Activated T-cell treated with anti-CD3 and anti-CD28 coated beads, Interleukin-2, amount 50 U/mL, for 4 hours (primary cell): ENCODE measurements at places on chromosomes 11 and 22. TPM values are rescaled to one million over a fixed set of nuclear protein-coding genes. Genes with fewer than 3 reads are reported as not detected.

Gene KDM4E
- total RNA-seq: not detected

Gene OR8G1
- total RNA-seq: not detected

Gene KDELR3
- total RNA-seq: not detected

Gene OLFML1
- not detected for total RNA-seq

Gene RASGRP2
- total RNA-seq: 3.7 TPM

DNA sequence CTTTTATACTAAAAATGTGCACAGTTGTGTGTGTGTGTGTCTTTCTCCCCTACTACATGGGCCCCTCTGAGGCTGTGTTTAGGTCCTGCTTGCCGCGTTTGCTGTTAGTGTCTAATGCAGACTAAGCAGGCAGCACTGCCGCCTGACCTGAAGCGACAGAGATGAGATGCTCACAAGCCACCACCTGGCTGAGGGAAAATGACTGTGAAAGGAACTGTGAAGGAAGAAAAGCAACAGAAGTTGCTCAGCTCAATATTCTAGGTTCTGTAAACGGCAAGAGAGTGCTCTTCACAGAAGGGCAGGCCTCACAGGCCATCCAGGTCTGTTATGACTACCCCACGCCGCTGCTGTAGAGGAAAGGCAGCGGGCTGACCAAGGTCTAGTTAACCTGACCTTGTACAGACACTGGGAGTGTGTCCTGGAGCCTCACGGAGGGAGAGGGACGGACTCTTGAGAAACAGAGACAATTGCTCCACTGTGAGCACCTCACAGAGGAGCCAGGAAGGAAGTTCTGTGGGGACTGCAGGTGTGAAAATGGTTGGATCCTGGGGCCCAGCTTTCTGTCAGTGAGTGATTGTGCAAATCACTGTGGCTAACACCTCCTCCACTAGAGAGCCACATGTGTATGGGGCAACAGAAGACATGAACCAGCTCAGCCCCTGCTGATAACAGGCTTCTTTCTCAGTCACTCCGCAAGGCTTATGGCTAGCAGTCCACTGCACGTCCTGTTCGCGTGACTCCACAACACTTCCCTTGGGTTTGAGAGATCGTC, 31.3 kb upstream of the YPEL1 start:
- DNase-seq: peak; percentile 17

- no peak for DNase-seq
Observed at GRCh38 chr11:66126064-66126463, 56.0 kb downstream of the PACS1 start.

DNA sequence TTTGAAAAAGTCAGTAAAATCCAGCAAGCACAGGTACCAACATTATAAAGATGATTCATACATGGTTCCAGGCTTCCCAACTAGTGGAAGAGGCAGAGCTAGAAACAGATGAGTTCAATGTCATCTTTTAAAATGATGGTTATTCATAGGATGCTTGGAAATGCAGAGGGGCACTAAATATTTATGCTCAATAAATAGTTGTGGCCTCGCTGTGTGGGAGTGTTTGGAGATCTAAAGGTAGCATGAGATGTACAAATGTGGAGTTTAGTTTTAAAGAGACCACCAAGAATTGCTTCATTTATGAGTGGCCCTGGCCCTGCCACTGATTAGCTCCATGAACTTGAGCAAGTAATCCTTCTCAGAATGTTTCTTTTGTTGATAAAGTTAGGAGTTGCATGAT, 182.2 kb downstream of the ETS1 start:
- no peak for DNase-seq

DNA sequence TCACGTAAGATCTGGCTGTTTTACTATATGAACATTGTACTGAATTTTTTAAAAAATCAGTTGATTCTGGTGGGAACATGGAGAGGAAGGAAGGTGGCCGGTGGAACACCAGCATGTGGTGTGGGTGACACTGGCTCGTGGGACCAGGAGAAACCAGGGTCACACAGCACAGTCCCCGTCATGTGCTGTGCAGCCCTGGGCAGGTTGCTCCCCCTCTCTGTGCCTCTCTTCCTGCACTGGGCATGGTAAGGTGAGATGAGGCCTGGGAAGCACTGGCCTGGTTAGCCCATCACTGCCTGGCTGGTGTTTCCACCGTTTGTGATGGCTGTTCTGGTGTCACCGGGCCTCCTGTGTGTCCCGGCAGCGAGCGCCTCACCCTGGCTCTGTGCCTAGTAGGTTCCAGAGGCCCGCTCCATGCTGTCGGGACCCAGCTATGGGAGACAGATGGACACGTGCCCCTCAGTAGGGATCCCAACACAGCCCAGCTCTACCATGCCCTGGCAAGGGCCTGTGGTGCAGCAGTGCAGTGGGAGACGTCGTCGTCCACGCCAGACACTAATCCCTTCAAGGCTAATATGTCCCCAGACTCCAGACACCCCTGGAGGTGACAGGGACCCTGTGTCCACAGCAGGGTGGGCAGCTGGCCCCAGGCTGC, 88.2 kb upstream of the LINC01488 start:
- no peak for DNase-seq

DNA sequence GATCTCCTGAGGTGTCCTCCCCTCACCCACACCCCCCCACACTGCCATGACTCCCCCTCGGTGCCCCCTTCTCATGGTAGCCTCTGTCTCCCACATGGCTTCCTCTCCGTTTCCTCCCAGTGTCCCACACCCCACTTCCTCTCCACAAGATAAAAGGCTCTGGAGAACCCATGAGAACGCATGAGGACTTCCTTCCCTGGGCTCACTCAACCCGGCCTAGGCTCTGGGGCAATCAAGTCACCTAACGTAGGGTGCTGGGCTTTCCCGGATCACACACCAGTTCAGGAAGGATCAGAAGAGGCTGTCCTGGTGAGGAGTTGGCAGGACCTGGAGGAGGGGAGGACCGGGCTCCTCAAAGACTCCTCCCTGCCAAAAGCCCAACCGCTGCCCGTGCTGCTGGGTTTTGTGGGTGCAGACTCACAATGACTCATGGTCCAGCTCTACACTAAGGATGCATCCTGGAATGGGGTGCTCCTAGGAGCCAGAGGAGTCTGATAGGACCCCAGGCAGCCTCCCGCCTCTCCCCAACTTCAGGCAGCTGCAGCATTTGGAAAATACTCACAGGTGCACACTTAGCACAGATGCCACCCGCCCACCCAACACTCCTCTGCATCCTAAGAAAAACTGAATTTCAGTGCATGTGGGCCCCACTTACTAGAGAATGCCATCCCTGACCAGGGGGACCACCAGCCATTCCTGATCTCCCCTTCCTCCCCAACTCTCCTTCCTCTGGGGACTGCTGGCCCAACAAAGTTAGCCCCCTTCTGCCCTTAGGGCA, 21.0 kb downstream of the SLC22A12 start:
- no peak for DNase-seq
